ENCODE measurements at places on chromosomes 11 and 22.

GRCh38 chr11:45960387-45961095 lies 38.1 kb downstream of the LARGE2 start:
- DNase-seq = no peak

DNA sequence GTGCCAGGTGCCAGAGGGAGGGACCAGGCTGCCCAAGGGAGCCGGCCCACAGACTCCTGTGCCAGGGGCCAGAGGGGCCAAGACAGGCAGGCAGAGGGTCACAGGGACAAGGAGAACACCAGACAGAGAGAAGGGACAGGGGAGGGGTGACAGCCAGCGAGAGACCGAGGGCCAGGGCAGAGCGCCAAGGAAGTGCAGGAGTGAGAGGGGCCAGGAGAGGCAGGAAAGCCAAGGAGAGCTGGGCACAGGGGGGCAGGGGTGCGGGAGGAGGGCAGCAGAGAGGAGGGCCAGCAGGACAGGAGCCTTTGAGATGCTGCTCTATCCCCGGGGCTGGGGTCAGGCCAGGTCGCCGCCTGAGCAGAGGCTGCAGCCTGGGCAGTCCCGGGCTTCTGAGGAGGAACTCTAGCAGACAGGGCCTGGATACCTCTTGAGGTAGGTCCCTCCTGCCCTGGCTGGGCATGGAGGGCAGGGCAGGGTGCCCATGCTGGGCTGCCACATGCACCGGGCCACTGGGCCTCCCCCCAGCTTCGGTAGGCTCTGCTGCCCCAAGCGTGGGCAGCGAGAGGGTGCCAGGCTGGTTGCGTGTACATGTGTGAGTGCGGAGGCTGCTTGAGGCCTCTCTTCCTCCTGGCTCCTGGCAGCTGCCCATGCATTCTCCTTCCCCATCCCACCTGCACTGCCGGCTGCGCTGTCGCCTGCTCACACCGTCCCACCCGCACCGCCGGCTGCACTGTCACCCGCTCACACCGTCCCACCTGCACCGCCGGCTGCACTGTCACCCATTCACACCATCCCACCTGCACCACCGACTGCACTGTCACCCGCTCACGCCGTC lies 12.2 kb downstream of the LSP1 start:
- DNase-seq = no peak

- no peak for DNase-seq
These were observed 69.3 kb downstream of the SHANK2 start for GRCh38 chr11:71182791-71183677.

DNA sequence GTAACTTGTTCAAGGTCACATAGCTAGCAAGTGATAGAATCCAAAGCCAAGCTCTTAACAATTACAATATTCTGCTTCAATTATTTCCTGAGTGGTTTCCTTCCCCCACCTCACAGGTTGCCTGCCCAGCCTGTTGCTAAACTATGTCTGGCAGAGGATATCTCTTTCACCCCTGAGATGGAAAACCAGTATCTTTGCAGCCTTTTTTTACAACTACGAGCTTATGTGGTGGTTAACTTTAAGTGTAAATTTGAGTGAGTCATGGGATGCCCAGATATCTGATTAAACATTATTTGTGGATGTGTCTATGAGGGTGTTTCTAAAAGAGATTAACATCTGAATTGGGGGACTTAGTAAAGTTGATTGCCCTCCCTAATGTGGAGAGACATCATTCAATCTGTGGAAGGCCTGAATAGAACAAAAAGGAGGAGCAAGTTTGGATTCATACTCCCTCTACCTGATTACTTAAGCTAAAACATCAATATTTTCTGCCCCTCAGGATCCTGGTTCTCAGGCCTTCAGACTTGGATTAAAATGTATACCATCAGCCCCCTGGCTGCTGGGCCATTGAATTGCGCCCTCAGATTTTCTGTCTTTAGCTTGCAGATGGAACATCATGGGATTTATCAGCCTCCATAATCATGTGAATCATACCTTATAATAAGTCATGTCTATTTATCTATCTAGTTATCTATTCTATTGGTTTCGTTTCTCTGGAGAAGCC lies 911.9 kb downstream of the METTL15 start:
- no peak for DNase-seq

- no peak for DNase-seq
These were observed 366.7 kb upstream of the NARS2 start for GRCh38 chr11:78941226-78941851.

- no peak for DNase-seq
These were observed 43.7 kb downstream of the SCGB1A1 start for GRCh38 chr11:62462508-62462892.

DNA sequence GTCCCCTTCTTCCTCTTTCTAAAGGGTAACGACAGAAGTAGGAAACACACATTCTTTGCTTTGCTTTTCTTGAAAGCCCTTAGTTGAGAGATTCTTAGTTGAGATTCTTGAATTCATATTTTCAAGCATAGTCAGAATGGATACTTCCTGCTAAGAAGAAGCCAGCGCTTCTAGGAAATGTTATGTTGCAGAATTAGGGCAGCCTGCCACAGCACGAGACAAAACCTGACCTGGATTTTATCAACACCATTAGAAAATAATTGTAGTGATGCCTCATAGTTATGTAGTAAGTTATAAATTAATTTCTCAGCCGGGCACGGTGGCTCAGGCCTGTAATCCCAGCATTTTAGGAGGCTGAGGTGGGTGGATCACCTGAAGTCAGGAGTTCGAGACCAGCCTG lies 37.9 kb upstream of the NUP160 start:
- peak; percentile 52 for DNase-seq

DNA sequence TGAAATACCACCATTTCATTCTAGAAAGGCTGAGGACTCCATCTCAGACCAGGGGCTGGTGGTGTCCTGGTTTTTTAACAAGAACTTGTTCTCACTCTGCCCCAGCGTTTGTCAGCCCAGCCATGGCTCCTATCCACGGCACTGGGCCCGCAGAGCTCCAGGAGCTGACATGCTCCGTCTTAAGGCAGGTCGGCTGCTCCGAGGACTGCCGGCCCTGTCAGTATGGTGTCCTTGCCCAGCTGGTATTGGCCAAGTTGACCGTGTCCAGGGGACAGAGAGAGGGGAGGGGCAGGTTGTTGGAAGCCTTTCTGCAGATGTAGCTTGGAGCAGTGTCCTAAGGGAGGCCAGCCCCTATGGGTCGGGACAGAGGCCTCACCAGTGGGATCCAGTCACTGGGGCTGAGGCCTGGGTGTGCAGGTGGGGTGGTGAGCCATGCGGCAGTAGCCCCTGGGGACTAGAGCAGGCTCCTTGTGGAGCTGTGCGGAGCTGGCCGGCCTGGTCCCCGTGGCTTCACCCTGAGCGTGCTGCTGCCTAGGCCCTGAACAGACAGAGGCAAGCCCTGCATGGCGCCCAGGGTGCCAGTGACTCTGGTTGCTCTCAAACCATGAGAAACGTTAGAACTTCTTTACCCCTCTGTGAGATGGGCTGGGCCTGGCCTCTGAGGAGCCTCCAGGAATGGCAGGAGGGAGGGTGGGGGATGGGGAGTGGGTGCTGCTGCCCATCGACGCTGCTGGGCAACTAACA lies 39.9 kb upstream of the KCNQ1OT1 start:
- no peak for DNase-seq

GRCh38 chr11:72718101-72718501 lies 34.1 kb downstream of the ARAP1 start:
- DNase-seq = no peak

DNA sequence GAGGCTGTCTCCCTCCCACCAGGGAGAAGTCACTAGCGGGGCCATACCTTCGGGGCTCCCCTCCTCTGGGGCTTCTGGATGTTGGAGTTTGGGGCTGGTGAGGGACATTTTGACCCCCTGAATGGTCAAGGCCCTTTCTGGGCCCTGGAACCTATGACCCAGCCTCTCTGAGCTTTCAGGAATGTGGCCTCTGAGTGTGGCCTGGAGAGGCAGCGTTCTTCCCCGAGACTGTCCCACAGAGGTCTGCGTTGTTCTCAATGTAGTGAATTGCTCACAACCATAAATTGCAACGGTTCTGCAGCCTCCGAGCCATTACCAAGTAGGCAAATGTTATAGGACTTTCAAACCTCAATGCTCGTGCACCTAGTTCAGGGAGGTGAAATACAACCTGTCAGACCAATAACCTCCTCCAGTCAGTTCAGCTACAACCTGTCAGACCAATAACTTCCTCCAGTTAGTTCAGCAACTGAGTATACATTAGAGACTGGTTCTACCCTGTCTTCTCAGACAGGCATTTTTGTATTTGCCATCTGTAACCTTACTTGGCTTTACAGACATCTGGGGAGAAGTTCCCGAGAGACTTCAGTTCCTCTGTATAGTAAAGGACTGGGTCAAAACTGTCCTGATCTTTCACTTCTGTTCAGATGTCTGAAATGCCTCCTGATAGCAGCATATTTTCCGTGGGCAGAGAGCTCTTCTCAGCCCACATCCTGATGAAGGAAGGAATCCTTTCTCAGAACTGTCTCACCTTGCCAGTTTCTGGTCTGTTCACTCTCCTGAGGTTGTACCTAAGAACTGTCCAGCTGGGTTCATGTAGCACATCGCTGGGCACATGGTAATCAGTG lies 34.2 kb downstream of the MICAL2 start:
- no peak for DNase-seq

GRCh38 chr11:112195951-112196351 lies 20.6 kb downstream of the BCO2 start:
- no peak for DNase-seq

DNA sequence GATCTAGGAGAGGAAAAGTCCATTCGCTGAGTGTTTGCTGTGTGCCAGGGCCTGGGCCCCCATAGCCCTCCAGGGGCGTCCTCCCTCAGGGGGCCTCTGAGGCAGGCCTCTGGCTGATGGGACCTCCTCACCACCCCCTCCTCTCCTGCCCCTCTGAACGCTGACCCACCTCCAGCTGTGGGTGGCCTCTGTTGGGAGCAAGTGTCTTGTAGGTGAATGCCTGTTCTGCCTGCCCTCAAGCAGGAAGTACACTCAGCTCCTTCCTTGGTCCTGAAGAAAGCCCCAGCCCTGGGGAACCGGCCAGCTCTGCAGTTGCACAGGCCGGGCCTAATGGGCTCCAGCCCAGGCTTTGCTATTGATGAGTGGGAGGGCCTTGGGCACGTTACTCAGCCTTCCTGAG lies 3.5 kb downstream of the MYO7A start:
- no peak for DNase-seq

GRCh38 chr11:67614730-67615714 lies 8.3 kb downstream of the NDUFV1 start:
- no peak for DNase-seq
